ENCODE measurements at places on chromosomes 6 and 20.
A peak's percentile ranks its signal among the peaks of the same experiment; 100 is the strongest.

DNA sequence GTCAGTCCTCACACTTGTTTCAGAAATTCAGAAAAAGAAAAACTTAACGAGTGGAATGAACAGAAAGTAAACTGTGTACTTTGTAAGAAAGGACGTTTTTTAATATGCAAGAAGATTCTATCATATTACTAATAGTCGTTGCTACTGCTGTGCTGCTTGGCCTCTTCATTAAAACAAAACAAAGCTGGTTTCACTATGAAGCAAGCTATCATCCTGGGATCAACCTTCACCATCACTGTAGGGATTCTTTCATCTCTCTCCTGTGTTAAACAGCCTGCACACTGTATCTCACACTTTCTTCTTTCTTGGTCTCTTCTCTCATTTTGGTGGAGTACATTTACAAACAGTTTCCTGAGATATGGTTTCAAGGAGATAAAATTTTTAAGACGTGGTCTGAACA is 284.2 kb downstream of the BTBD9 start:
- DNase-seq = no peak

DNA sequence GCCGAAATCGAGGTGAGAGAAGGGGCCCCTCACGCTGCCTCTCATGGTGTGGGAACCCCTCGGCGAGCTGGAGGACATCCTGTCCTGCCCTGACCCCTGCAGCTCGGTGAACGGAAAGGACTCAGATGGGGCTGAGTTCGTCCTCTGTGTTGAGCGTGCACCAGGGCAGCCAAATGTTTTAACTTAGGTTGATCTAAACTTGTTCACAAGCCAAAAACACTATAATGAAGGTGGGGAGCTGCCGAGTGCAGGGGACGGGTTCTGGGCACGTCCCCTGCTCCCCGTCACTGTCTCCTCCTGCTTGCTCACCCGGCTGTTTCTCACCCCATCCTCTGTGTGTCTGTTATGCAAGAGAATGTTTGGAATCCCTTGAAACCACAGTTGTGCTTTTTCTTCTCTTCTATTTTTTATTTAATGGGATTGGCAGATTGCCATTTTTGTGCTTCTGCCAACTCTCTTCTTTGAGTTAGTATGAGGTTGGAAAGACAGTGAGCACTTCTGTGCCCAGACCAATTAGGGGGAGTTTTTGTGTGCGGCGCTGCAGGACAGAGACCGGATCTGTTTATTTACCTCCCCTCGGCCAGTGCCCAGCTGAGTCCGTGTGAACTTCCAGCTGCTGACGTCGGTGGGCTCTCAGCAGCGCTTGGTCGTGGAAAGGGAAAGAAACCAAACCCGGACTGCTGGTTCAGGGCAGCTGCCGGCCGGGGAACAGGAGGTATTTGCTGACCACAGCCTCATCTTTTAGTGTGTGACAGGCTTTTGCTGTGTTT is 158.1 kb downstream of the DTNBP1 start:
- DNase-seq = peak; percentile 98

DNA sequence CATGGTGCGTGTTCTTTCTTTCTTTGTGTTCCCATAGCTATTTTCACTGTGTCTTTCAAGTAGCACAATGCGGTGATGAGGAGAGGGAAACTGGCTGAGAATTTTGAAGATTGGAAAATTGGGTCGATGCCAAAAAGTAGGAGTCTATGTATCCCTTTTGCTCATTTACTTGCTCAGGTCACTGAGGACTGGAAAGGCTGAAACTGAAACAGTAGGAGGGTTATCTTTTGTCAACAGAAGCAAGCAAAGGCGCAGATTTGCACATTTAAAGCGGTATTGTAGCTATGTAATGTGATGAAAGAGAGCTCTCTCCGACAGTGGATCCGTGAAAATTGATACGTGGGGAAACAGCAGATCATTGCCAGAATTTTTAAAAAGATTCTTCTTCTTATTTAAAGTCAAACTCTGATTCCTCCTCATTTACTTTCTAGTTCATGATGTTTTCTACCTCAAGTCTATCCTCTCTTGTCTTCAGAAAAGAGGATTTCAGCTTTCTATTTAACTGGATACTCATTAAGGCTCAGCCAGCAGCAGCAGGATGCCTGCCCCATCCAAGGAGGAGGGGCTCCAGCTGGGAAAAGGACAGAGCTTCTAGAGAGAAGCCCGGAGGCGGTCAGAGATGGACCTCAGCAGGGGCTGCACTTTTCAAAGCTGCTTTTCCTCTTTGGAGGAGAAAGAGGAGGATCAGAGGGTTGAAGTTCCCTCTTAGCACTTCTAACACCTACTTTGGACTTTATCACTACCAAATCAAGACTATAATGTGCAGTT is 15.9 kb upstream of the FYN start:
- DNase-seq = no peak

DNA sequence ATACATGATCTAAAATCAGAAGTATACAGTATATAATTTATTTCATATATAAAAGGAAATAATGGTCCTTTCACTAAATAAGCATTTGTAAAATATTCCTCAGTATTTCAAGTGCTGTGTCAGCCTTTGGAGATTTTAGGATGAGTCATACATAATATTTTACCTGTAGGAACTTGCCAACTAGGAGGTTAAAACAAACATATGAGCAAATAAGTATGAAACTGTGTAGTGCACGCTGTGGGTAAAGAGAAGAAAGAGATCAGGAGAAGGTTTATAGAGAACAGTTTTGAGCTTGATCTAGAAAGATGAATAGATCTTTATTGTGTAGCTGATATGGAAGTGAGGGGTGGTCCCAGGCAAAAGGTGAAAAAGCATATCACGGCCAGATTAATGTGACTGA is 169.9 kb upstream of the RNF217 start:
- DNase-seq = no peak

- DNase-seq = no peak
Observed at GRCh38 chr6:100959280-100959679, 78.2 kb upstream of the ASCC3 start.

DNA sequence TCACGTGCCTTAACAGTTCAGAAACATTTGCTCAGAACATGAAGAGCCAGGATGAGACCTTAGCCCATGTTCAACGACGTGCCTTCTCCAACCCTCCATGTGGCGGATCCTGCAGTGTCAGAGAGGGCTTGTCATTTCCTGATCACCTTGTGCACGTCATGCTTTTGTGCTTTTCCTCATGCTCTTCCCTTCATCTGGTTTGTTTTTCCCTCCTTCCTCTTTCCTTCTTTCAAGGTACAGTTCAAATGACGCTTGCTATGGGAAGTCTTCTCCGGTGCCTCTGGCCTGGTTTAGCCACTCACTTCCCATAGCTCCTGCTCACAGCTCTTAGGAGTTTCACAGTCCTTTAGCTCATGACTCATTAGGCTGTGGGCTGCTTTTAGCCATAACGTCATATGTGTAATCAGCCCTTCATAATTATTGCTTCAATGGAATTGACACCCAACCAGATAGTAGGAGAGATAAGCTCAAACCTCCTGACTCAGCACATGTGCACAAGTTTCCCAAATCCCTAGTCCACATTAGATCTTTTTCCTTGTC is 102.7 kb upstream of the CNKSR3 start:
- peak; percentile 58 for DNase-seq

DNA sequence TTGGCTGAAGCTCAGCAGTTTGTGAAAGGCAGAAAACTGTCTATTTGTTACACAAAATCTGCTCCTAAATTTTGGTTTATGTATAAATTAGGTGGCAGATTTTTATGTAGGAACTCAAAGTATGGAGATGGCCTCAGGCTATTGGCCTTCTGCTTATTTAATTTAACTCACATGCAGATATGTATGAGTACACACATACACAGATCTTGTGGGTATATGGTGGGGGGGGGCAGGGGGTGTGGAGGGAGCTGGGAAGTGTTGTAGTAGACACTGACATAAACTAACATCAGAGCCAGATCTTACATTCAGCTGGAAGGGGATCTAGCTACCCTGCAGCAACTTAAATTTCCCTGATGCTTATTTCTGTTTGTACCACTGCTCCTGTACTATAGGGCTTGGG is 170.8 kb downstream of the EPM2A start:
- no peak for DNase-seq

DNA sequence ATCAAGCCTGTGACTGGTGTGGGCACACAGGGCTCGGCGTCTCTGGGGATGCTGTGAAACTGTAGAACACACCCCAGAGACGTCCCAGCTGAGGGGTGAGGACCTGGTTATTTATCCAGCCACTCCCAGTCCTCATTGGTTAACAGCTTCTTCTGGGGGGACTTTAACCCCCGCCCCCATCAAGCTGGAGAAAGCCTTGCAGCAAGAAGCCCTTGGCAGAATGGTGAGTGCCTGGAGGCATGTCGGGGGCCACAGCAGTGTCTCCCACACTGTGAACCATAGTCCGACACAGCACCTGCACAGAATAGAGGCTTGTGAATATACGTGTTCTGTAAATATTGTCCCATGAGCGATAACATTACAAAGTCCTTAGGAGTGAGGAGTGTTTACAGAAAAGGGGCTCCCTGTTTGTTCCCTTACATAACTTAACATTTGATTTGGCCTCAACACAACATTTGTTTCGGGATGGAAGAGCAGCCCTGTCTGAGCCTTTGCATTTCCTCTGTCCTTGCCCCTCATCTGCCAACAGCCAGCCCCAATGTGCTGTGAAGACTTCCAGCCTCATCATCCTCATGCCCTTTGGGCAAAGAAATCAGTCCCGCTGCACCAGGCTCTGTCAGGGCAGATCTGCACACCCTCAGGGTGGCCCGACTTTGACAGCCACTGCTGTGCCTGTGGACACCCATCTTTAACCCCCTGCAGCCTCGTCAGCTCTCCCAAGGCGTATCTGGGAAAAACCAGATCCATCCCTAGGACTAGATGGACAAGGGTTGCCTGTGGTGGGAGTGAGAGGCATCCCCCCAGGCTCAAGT is 2.2 kb upstream of the RRBP1 start:
- DNase-seq = no peak

DNA sequence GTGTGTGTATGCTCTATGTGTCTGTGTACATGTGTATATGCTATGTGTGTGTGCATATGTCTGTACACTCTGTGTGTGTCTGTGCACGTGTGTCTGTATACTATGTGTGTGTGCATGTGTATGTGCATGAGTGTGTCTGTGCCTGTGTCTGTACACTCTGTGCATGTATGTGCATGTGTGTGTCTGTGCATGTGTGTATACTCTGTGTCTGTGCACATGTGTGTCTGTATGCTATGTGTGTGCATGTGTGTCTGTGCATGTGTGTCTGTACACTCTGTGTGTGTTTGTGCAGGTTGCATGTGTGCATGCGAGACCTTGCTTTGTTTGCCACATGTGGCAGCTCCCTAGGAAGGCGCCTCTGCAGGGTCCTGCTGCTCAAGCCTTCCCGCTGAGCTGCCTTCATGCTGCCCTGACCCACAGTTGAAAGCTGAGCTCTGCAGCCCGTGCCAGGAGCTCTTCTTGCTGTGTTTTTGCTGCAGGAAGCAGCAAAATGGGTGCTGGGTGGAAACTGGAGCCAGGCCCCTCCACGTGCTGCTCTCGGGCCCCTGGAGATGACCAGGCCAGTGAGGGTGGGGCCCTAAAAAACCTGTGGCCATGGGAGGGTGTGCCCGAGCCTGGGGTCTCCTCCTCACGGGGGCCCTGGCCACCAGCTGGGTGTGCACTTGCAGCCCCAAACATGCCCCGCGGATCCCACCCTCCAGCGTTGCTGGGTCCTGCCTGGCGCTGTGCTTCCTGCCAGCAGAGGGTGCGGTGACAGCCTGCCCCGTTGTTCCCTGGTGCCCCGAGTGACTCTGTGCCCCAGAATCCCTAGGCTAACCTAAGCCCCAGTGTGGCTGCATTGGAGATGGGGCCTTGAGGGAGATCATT is 109.1 kb downstream of the DACT2 start:
- no peak for DNase-seq

DNA sequence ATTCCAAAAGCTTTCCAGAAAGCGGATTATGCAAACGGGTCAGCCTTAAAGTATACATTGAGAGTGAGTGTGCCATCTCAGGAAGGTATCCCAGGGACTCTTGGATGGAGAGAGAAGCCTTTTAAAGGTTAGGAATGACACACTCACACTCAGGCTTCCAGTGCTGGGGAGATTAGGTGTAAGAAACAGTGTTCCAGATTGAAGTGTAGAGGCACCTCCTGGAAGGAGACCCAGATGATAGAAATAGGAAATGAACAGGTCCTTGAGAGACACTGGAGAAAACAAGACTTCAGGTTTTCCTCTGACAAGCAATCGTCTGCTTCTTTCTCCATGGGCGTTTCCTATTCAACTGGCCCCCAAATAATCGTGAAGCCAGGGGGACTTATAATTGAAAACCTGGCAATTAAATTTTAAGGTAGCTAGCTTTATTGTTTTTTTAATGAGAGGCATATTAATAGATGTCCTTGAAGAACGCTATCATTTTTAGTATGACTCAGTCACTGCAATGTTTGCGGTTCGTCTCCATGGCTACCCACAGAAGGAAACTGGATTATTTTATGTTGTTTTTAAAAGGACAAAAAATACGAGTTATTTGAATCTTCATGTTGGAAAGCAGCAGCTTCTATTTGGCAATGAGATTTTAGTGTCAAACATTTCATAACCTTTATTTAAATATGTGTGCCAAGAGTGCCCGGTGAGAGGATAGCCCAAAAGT is 85.3 kb downstream of the TRMT6 start:
- DNase-seq = peak; percentile 14

DNA sequence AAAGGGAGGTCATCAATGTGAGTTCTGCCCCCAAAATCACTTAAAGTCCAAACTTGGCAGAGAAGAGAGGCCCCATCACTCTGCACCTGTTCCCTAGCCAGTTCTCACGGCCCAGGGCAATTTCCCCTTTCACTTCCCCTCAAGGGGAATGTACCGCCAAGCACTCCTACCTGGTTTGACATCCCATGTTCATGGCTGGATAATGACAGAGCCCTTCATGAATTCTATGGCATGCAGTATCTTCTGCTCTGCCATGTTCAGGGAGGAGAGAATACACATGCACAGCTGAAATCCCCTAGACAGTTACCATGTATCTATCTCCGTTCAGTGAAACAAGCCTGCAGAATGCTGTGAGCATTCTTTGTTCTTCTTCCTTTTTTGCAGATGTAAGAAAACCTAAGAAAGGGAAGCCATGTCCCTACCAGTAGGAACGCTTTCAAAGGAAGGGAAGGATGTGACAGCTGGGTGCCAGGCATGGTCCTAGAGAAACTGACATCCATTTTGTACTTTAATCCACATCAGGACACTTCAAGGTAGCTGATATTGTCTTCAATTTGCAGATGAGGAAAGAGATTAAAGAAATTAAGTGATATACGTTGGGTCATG is 79.8 kb upstream of the ARID1B start:
- DNase-seq = no peak

DNA sequence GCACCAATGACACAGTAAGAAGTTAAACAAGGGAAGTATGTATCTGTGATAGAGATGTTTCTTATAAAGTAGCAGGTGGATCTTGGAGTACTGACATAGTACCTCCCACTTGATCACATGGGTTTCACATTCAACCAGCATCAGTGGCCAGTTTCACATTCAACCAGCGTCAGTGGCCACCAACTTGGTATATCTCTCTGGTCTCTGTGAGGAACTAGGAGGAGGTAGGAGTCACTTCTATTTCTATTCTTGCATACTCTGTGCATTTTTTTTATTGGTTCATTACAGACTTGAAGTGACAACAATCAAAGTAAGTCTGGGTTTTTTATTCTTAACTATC is 200.3 kb upstream of the SIM1 start:
- DNase-seq = no peak

DNA sequence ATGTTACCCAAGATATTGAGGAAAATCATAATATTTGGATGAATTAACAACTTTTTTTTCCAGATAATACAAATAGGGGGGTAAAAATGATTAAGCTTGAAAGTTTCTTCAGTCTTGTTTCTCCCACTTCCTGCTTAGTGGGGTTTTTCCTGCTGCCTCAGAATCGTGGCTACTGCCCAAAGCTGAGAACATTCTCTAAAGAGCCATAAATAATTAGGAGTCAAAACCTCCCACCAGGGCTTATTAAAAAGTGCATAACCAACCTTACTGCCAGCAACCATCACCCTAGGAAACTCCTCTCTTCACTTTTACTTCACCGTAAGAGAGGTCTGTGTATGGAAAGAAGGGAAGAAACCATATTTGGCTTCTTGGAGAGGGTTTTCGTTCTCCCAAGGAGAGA is 9.0 kb upstream of the LCA5 start:
- DNase-seq = no peak

Data from fibroblast of skin of scalp (primary cell).